Activated T-cell treated with anti-CD3 and anti-CD28 coated beads, Interleukin-2, amount 50 U/mL, for 72 hours (primary cell): ENCODE measurements at places on chromosomes 1 and 21. TPM values are rescaled to one million over a fixed set of nuclear protein-coding genes. Genes with fewer than 3 reads are reported as not detected.

DNA sequence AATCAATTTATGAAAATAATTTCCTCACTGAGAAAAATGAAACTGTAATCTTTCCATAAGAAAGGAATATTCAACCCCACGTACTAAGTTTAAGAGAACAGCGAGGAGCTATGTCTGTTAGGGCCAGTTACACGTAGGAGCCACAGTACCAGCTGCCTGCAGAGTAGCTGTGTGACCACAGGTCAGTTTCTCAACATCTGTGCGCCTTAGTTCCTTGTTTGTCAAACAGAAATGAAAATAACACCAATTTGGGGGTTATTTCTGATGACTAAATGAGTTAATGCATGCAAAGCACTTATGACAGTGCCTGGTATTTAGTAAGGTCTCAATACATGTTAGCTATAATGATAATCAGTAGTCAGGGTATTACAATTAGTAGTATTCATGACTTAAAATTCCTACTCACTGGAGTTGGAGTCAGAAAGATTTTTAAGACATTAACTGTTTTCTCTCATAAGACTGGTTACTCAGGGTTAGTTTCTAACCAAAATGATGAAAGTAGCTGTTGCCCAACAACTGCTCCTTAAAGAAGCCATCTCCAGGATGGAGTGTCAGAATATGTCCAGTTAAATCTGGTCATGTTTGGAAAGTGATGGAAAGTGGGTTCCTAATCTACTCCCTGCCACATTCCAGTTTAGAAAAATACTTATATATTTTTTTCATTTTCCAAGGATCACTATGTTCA is 85.8 kb upstream of the ZNF648 start:
- DNase-seq, result no peak
- no peak overlapping the region for H3K27ac ChIP-seq
- H3K27me3 ChIP-seq, result no peaks in the 10 kb centered on the region
- no peaks in the 10 kb centered on the region for H3K36me3 ChIP-seq

GRCh38 chr1:237112663-237113062 is 70.7 kb downstream of the RYR2 start:
- H3K4me3 ChIP-seq, result no peak overlapping the region
- no peaks in the 10 kb centered on the region for H3K36me3 ChIP-seq
- H3K4me1 ChIP-seq, result no peaks in the 10 kb centered on the region
- DNase-seq, result no peak

GRCh38 chr1:19938472-19938871 is 15.1 kb upstream of the PLA2G2E start:
- DNase-seq, result no peak
- no peak overlapping the region for H3K4me3 ChIP-seq
- H3K27ac ChIP-seq, result no peak overlapping the region
- no peaks in the 10 kb centered on the region for H3K4me1 ChIP-seq

DNA sequence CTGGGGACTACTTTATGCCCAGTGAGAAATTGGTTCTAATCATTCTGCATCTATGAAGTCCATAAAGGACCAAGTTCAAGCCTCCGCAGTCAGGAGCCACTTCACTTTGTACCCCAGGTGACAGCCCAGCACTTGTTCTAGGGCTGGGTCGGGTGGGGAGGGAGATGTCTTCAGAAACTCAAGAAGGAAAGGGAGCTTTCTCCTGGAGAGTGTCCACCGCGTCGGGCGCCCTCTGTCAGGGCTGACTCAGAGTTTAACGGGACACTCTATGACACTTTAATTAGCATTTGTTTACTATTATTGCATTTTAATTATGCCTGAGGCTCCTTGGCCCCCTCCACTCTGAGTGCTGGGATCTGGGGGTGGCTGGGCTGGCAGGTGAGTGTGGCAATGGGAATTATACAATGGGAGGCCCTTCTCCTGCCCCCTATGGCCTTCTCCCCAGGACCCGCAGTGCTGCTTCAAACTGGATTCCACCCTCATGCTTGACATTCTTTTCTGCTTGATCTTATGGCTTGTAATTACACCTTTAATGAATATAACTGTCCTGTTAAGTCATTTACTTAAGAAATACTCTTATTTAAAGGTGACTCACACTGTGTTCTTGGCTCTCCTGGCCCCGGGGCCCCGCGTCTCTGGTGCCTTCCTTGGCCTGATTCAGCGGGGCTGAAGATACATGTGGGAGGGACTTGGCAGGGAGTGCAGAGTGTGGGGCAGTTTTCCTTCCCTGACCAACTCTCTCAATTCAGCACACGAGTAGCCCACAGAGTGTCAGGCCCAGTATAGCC is 136.6 kb downstream of the PLXNA2 start:
- no peaks in the 10 kb centered on the region for H3K36me3 ChIP-seq
- no peak overlapping the region for H3K27ac ChIP-seq
- no peak for DNase-seq
- no peak overlapping the region for H3K4me3 ChIP-seq
- H3K27me3 ChIP-seq, result peaks cover 6% of the 10 kb centered on the region
- no peaks in the 10 kb centered on the region for H3K4me1 ChIP-seq

GRCh38 chr1:8241417-8242014 is 76.4 kb upstream of the SLC45A1 start:
- H3K4me3 ChIP-seq, result no peak overlapping the region
- no peaks in the 10 kb centered on the region for H3K4me1 ChIP-seq
- no peaks in the 10 kb centered on the region for H3K36me3 ChIP-seq

DNA sequence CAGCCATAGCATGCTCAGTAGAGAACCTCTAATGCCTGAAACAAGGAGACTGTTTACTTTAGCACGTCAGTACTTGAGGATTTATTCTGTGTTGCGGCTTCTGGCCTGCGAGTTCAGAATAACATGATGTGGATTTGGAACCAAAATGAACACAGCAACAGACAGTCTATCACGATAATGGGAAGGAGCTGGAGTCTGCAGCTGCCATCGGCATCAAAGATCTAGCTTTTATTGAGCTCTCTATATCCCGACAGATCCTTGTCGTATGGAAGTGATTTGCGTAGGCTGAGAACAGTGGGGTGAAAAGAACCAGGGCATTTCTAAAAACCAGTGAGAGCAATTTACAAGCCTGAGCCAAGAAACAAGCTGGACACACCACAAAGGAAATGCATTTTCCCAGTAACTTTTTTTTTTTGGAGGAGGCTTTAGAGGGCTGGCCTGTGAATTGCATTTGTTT is 294.2 kb downstream of the KIF26B start:
- H3K27ac ChIP-seq, result no peak overlapping the region
- no peaks in the 10 kb centered on the region for H3K4me1 ChIP-seq
- H3K4me3 ChIP-seq, result no peak overlapping the region
- no peaks in the 10 kb centered on the region for H3K27me3 ChIP-seq
- H3K36me3 ChIP-seq, result no peaks in the 10 kb centered on the region

NECTIN4 gene
- total RNA-seq, result not detected

TMCC2 gene
- 4.5 TPM for total RNA-seq

OR2T35 gene
- not detected for total RNA-seq

SPATA17 gene
- not detected for total RNA-seq

ANGEL2 gene
- 56.2 TPM for total RNA-seq
